GM18507 (cell line): ENCODE measurements at places on chromosomes 12 and 14.

GRCh38 chr14:104221636-104222369, 83.4 kb downstream of the KIF26A start:
- DNase-seq: no peak

DNA sequence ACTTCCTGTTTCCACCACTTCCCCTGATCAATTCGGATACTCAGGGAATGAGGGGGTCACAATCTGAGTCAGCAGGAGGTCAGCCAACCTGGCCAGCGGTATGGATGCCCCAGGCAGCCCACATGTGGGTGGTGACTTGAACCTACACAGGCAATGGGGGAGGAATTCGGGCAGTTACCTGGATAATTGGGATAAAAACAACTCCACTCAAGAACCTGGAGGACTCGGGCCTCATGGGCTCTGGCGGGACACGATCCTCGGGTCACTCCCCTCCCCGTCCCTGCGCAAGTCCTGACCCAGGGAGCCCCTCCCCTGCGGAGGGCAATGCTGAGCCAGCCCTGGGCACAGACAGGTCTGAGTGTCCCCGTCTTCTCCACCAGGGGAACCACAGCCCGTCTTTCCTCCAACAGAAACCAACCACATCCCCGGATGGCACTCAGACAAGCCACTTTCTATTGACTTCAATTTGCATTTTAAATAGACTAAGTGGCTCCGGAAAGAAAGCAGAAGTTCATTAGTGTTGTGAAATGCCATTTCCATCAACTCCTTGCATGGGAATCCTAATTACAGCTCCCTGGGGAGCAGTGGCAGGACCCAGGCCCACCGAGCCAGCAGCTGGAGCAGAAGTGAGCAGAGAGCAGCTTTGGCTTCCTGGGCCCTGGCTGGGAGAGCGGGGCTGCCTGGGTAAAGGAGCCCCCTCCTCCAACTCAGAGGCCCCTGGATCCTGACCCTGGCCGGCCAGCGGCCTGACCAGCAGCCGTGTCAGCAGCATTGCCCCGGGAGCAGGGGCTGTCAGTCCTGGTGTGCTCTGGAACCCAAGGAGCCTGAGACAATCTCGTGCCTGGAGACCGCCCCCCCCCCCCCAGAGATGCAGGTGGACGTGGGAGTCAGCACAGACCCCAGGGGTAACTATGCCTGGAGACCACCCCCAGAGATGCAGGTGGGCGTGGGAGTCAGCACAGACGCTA, 374.1 kb downstream of the ADGRD1 start:
- no peak for DNase-seq

- DNase-seq: no peak
Measured at GRCh38 chr14:91274796-91275195, 30.3 kb upstream of the GPR68 start.

- no peak for DNase-seq
Measured at GRCh38 chr12:46787496-46788055, 38.2 kb downstream of the SLC38A4 start.

- DNase-seq: no peak
Measured at GRCh38 chr12:31362759-31363415, 36.9 kb upstream of the SINHCAF start.

- no peak for DNase-seq
Measured at GRCh38 chr12:18171571-18171970, 81.6 kb upstream of the RERGL start.

DNA sequence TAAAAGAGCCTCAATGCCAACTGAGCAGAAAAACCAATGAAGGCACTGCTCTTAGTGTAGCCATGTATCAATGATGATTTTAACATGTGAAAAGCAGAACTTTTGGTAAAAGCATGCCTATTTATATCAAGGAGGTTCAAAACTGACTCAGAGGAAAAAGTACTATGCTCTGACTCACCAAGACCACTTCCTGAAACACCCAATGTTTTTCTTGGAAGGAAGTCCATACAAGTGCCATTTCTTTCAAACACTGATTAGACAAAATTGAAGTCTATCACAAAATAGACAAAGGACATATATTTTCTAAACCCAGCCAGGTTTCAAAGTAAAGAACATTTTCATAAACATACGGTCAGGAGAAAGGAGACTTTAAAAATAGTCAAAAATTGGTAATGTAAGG, 88.6 kb downstream of the EPS8 start:
- no peak for DNase-seq

DNA sequence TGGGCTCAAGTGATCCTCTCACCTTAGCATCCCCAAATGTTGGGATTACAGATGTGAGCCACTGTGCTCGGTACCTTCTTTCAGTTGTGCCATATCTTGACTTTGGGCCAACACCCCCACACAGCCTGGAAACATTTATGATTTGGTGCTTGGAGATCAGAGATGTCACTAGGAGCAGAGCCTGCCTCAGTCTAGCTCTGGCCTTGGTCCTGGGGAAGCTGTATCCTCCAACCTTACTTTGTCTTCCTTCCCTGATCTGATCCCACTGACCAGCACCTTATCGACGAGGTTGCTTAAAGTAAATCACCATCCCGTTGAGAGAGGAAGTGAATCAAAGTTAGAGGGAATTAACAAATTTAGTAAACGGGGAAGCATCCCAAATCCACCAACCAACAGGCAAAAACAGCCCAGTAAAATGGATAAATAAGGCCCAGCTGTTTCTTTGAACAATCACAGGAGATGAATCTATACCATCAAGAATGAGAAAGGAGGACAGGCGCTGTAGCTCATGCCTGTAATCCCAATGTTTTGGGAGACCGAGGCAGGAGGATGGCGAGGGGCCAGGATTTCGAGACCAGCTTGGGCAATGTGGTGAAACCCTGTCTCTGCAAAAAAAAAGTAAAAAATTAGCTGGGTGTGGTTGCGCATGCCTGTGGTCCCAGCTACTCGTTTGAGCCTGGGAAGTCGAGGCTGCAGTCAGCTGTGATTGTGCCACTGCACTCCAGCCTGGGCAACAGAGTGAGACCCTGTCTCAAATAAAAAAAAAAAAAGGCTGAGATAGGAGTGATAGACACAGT, 3.4 kb downstream of the PLBD2 start:
- no peak for DNase-seq

GRCh38 chr12:49161092-49161795, 27.6 kb downstream of the TUBA1A start:
- no peak for DNase-seq

- DNase-seq: no peak
Measured at GRCh38 chr12:121778567-121779421, 14.7 kb downstream of the RHOF start.

GRCh38 chr12:98453070-98453469, 62.3 kb upstream of the TMPO start:
- DNase-seq: no peak
